ENCODE measurements at places on chromosomes 3 and 15. TPM values are rescaled to one million over a fixed set of nuclear protein-coding genes. Genes with fewer than 3 reads are reported as not detected.

CFAP44 gene
- 0.17 TPM for total RNA-seq

ARHGEF26 gene
- total RNA-seq: 3.4 TPM

RAB6B gene
- 0.34 TPM for total RNA-seq

THAP10 gene
- total RNA-seq: 7.1 TPM

SPESP1 gene
- 3.7 TPM for total RNA-seq
